Activated T-helper 1 cell treated with Interleukin-2 at 50 U/mL for 16 hours (primary cell): ENCODE measurements at places on chromosomes 1 and 21.

DNA sequence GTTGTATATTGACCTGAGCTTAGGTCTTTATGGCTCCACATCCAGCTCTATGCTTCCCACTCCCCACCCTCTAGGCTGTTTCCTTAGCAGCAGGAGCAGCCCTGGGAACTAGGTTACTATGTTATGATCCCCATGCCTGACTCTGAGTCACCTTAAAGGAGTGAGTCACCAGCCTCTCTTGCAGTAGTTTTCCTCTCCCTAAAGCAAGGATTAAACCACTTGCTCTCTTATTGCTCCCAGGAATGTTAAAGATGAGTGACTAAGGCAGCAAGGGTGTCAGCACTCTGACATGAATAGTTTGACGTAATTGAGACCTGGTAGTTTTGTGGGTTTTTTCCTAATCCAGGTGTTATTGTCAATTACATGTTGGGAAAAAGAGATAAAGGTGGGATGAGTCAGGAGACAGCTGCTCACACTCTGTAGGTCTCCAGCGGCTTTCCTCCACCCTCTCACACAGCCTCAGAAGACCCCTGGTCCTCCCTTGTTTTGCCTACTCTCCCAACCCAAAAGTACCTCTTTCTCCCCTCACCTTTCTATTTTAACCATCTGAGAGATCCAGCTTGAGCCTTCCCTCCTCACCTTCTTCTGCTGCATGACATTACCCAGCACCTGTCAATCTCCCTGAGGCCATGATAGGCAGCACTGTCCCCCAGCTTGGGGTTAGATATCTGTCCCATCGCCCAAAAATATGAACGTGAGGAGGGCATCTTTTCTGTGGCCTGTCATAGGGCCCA is 369.1 kb upstream of the VAMP3 start:
- DNase-seq, result no peak

DNA sequence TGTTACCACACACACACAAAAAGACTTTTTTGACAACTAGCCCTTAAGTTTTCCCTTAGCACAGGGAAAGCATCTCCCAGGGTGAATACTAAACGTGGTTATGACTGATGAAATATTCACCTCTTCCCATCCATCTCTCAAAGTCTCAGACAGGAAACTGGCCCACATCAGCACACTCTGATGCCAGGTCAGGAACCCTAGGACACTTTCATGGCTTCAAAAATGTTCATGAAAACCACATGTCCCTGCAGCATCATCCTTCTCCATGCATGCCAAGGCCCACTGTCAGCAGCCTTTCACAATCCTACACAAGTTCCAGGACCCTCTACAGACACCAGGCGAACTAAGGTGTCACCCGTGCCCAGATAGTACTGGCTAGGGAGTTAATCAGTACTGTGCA is 68.7 kb downstream of the DNTTIP2 start:
- DNase-seq, result no peak

GRCh38 chr1:85573322-85573721 is 7.2 kb upstream of the CCN1 start:
- no peak for DNase-seq

DNA sequence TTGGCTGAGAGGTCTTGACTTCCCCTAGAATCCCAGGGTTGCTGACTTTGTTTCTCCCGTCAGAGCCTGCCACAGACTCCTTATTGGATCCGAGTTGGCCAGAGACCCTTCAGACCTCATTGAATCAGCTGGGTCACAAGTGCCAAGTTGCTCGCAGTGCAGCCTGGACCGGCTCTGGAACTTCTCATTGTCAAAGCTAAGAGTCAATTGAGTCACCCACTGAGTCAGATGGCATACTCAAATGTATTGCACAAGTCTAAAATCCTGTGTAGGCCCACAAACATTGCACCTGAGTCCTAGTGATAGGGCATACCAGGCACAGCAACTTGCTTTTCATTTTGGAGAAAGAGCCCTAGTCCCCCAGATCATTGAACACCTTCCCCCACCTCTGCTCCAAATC is 20.4 kb upstream of the SCAF4 start:
- no peak for DNase-seq

DNA sequence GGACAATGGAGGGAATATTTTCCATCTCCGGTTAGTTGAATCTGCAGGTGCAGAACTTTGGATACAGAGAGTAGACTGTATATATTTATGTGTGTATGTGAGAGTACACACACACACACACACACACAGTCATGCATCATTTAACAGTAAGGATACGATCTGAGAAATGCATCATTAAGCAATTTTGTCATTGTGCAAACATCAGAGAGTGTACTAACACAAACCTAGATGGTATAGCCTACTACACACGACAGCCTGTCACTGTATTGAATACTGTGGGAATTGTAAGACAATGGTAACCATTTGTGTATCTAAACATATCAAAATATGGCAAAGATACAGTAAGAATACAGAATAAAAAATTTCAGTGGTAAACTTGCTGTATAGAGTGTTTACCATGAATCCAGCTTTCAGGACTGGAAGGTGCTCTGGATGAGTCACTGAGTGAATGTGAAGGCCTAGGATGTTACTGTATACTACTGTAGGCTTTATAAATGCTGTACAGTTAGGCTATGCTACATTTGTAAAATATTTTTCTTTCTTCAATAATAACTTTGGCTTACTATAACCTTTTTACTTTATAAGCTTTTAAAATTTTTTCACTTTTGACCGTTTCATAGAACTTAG is 138.5 kb downstream of the ZZZ3 start:
- no peak for DNase-seq

DNA sequence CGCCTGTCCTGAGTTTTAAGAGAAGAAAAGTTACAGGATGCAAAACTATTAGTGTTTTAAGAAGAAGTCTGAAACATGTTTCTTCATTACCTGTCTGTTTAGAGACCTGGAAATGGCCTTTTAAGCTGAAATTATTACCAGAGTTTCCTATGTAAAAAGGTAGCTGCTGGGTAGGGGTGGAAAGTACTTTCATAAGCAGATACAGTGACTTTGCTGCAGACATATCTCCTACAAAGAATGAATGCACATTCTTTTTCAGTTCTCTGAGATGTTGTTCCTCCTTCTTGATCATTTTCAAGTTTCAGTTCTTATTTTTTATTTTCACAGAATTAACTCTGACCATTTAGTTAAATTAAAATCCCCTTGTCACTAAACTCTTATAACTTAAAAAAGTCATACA is 1329.6 kb downstream of the KCNT2 start:
- no peak for DNase-seq

GRCh38 chr1:54326543-54327385 is 79.4 kb downstream of the SSBP3 start:
- DNase-seq, result no peak

- DNase-seq, result no peak
These were observed 14.6 kb downstream of the CEP350 start for GRCh38 chr1:179968994-179969919.

- DNase-seq, result peak; percentile 9
These were observed at the start of gene CR1 for GRCh38 chr1:207495801-207496792. Gene CR1 (plus strand): TSS chr1:207496157. CDS start chr1:207496268, 111 bp downstream.

GRCh38 chr1:222090103-222090502 is 348.2 kb upstream of the DUSP10 start:
- no peak for DNase-seq

DNA sequence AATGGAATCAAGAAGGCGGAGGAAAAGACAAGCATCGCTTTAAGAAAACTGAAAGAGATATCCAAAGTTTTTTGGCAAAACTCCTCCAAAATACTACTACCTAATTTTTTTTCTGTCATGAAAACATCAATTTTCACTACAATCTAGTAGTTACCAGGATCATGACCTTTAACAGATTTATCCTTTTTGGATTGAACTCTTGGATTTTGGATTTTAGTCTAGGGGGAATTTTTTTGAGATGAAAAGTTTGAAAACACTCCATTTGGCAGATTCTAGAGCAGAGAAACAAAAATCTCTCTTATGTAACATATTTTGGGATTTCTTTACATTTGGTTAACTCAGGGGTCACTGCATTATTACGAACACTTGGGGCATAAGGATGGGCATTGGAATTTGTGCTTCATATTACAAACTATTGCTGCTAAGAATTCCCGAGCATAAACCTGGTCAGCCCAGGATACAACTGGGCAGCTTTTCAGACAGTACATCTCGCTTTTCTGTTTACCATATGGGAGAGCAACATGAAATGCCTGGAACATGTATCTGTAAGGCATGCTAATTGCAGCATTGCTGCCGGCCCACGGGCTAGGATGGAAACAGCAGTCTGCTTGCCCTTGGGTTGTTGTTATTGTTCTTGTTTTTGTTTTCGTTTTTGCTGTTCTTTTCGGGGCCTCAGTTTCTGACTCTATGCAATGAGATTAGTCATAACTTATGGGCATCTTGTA is 264.3 kb downstream of the RHOU start:
- no peak for DNase-seq

GRCh38 chr1:162734047-162734446 is 56.5 kb upstream of the HSD17B7 start:
- no peak for DNase-seq

- no peak for DNase-seq
These were observed 96.7 kb upstream of the GNG4 start for GRCh38 chr1:235746245-235746644.

DNA sequence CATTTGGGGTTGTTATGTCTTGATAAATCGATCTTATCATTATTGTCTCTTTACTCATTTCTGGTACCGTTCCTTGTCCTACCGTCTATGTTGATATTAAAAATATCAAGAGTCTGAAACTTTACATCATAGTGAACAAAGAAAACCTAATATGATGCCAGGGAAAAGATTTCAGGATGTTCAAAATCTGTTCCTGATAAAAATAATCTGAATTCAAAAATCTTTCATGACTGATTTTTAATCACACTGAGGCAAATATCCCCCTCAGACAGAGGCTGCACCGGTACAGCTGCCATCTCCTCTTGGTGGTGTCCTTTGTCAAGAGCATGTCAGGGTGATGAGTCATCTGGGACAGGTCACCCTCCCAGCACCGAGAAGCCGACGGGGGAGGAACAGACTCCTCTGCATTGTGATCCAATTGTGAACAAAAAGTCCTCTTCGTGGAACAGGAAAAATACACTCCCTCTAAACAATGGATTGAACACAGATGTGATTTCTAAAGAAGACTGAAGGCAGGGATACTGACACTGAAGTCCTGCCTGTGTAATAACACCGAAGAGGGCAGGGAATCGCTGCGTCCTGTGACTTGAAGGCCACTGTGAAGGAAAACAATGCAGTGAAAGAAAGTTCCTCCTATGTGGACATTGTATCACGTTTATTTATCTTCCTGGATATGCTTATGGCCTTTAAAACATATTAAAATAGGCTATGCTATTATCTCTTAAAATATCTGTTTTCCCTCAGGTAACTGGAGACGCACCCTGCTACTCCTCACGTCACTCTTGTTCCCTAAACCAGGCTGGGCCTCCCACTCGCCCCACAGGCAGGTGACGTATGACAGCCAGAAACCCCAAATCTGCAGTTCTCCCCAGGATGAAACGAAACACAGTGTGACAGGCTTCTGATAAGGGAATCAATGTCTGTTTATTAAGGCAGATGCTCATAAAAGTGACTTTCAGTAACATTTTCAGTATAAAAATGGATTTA is 4.3 kb upstream of the SPATC1L start:
- DNase-seq, result no peak

- DNase-seq, result no peak
These were observed 231.1 kb upstream of the SGIP1 start for GRCh38 chr1:66302815-66303214.

DNA sequence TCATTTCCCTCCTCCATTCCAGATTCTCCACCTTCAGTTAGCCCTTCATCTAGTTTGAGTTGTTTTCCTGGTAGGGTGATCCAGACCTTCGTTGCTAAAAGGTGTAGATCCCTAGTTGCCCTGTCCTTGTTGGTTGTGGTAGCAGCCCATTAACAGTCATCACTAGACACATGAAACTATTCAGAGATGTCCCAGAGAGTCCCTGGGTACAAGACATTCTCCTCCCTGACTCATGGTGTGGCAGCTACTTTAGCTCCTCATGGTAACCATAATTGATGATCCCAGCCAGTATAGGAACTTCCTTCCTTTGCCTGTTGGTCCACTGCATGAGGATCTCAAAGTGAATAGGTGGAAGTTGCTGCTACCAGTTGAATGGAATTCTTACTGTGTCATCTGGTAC is 6.0 kb upstream of the SH2D2A start:
- DNase-seq, result no peak

DNA sequence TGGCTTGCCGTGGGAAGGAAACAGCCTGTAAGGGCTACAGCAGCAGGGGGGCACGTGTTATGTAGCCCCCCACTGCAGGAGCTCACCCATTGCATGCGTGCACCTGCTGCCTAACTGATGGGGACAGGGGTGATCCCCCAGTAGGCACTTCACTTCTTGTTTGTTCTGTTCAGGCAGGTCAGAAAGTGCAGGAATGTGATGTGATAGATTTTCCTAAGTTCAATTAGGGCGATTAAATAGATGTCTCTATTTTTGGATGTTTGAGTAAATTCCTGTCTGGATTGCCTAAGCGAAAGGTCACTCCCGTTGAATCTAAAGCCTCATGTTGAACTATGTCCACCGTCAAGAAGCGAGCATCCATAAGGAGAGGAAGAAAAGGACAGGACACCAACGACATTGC is 78.8 kb upstream of the LPGAT1 start:
- no peak for DNase-seq

GRCh38 chr1:219159946-219160645 is 13.6 kb upstream of the LYPLAL1 start:
- DNase-seq, result no peak

GRCh38 chr1:89605692-89606091 is 27.2 kb upstream of the LRRC8C start:
- DNase-seq, result no peak

DNA sequence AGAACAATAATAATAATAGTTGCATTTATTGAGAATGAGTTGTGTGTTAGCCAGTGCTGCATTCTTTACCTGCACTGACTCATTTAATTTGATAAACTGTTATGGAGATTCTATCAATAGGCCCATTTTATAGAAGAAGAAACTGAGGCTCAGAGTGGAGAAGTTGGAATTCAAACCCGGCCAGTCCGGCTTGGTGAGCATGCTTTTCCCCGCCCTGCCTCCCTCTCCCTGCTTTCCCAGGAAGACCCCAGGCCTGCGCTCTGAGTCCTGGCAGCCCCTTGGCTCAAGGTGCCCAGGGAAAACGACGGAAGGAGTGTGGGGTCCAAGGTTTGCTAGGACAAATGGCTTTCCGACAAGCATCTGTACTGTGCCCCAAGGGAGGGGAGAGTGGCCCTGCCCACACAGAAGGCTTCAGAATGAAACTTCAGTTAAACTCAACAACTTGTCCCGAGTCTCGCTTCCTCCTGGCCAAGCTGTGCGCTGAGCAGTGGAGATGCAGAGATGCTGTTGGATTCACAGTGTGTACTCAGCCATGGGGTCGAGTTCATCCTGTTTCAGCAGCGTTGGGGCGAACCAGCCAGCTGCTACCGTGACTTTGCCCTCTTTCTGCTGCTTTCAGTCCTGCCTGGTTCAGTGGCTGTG is 23.3 kb upstream of the PADI6 start:
- DNase-seq, result no peak

GRCh38 chr1:16979475-16980327 is 719 bp downstream of the MFAP2 start:
- no peak for DNase-seq

DNA sequence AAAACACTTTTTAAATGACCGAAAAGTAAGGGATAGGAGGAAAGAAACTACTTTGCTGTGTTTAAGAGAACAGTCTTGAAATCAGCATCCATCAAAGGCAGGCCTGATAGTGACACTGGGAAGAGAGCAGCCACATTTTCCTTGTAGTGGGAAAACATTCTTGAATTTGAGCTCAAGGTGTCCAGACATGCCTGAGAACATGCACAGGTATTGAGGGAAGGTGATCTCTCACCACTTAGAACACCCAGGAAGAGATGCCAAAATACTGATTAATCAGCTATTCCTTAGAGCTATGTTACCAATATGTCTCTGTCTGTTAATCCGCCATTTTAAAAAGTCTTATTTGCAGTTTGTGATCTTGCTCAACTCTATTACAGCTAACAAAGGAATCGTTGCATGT is 25.9 kb downstream of the IL12RB2 start:
- DNase-seq, result no peak
